ENCODE measurements at places on chromosomes 12 and 14.

DNA sequence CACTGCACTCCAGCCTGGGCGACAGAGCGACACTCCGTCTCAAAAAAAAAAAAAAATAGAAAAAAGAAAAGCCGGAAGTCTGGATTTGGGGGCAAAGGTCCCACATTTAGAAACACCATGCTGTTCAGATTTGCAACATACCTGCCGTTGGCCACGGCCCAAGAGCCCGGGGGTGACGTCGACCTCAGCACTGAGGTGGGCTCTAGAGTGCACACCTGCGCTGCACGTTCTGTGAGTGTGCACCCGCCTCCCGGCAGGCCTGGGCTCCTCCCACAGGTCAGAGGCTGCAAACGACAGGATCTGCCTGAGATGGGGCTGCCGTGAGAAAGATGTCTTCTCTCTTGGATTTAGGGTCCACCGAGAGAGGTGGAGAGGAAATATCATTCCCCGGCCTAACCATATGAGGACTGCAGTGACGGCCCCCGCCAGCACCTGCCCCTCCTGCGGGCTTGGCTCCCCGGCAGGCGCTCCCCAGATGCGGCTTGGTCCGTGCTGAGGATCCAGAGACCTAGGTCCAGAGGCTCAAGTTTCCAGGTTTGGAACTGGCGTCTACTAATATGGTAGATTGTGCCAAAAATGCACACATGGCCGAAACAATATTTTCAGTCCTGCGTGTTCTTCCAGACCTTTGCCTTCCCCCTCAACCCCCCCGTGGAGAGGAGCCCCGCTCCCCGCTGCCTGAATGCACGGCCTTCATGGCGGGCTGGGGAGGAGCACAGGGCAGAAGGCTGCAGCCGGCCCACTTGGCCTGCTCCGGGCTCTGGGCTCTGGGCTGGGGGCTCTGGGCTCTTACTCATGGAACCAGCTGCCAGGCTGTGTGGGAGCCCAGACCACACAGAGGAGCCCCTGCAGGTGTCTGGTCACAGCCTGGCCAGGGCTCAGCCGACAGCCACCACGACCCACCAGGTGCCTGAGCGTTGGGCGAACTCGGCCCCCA is 58.8 kb upstream of the FBRSL1 start:
- DNase-seq, result no peak

- DNase-seq, result no peak
Measured at GRCh38 chr12:46891306-46891705, 65.5 kb upstream of the SLC38A4 start.

DNA sequence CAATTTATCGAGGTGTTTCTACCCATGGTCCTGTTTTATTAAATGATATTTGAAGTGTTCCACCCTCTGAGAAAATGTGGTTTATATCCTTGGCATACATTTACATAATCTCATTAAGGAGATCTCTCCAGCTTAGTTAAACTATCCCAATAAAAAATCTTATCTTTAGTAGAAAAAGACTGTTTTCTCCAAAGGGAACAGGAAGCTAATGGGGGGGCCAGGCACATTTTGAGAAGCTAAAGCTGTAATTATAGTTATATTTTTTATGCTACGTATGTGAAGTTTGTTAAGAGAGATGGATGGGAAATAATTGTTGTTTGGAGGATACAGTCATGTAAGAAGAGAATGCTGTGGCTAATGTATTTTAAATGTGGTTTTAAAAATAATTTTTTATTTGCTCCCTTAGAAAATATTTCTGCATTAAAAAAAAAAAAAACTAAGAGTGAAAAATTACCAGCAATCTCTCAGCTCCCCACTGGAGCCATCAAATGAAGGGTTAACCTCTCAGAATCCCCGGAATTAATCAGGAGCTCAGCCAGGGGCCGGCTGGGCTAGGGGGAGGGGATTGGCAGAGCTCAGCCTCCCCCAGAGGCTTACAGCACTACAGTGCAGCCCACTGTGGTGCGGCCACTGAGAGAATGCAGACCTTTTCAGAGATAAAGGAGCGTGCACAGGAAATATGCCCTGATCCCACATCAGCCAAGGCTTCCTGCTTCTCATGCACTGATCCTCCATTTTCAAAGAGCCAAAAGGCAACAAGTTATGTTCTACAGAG is 185.8 kb downstream of the EGLN3 start:
- DNase-seq, result no peak

DNA sequence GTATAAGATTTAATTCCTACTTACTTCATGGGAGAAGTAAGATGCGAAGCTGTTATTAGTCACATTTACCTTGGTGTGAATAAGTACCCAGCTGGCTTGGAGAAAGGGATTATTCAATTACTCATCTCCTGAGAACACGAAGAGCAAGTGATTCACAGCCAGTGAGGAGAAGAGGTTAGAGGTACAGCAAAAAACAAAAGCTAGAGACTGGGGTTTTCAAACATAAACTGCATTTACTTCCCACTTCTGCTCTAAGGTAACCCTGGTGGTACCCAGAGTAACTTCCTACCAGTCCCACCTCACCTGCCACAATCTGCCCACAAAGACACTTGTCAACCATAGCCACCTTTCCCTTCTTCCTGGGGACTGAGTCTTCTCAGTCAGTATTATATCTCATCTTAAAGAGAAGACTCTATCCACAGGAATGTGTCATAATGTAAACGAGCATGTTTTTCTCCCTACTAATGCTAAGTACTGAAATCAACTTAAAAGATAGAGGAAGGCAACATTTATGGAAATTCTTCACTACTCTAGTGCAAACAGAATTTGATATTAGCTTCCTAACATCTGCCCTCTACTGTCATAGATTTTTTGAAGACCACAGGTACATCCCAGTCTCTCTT is 6.0 kb upstream of the IL22 start:
- DNase-seq, result no peak

DNA sequence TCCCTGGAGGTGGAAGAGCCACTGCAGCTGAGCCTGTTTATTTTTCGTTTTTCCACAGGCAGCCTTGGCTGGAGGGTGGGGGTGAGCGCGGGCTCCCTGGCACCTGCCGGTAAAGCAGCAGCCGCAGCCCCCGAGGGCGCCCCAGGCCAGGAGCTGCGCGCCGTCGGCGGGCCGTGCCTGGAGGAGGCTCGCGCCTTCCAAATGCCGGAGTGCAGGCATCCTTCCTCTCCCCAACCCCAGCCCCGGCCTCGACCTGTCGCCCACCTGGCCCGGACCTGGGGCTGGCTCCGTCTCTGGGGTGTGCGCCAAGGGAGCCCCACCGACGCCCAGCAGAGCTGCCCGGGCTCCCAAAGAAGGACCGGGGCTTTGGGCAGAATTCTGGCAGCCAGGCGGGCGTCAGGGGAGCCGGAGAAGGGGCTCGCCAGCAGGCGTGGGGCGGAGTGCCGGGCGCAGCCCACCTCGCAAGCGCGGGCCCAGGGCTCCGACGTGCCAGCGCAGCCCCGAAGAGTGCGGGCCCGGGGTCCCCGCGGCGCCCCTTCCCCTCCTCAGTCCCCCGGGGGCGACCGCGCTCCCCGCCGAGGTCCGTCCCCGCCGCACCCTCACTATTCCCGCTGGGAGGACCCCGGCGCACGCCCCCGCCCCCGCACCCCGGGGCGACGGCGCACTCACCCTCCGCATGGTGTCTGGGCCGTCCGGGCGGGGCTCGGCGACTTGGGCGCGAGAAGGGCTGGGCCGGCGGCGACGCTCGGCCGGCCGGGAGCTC is 130.3 kb downstream of the NDUFA12 start:
- DNase-seq, result no peak

- no peak for DNase-seq
Measured at GRCh38 chr12:64147011-64147631, 75.0 kb downstream of the KICS2 start.

GRCh38 chr12:27502021-27502435 is 22.0 kb upstream of the PPFIBP1 start:
- no peak for DNase-seq

DNA sequence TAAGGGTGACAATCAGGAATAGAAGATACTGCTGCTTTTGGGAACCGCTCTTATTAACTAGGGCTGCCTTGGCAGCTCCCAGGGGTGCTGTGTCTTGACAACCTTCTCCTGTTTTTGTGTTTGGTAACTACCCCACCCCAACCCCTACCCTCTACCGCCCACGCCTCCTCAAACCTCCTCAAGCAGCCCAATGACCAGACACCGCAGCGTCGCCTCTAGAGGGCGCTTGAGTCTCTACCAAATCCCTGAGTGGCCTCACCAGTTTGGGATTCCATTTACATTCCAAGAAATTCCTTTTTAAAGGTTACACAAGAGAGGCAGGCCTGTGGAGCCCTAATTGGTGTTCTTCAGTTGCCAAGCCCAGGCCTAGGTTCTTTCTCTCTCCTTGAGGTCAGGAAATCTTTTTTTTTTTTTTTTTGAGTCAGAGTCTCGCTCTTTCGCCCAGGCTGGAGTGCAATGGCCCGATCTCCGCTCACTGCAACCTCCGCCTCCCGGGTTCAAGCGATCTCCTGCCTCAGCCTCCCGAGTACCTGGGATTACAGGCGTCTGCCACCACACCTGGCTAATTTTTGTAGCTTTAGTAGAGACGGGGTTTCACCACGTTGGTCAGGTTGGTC is 72.4 kb upstream of the USP44 start:
- no peak for DNase-seq

- no peak for DNase-seq
Measured at GRCh38 chr12:47028186-47028585, 51.2 kb upstream of the PCED1B start.

DNA sequence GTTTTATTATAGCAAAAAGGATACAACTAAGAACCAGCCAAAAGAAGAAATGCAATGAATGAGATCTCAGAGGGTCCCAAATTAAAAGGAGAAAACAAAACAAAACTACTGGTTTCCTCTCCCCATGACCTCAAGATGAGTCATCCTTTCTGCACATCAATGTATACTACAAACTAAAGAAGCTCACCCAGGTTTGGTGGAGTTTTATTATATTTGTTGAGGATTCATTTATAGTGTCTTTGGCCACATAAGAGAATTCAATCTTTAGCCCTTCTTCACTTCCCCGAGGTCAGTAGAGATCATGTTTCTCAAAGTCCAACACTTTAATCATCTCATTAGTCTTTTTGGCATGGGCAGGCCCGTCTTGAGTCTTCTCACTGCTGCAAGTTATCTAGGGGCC is 210.6 kb downstream of the SLC6A15 start:
- DNase-seq, result no peak

GRCh38 chr12:116980083-116980482 is 69.3 kb downstream of the FBXW8 start:
- DNase-seq, result no peak

- no peak for DNase-seq
Measured at GRCh38 chr12:29208060-29208459, 59.0 kb downstream of the FAR2 start.

GRCh38 chr14:64937171-64937820 is 5.2 kb downstream of the GPX2 start:
- DNase-seq, result no peak

- no peak for DNase-seq
Measured at GRCh38 chr12:52127683-52128450, 48.4 kb downstream of the SMIM41 start.

DNA sequence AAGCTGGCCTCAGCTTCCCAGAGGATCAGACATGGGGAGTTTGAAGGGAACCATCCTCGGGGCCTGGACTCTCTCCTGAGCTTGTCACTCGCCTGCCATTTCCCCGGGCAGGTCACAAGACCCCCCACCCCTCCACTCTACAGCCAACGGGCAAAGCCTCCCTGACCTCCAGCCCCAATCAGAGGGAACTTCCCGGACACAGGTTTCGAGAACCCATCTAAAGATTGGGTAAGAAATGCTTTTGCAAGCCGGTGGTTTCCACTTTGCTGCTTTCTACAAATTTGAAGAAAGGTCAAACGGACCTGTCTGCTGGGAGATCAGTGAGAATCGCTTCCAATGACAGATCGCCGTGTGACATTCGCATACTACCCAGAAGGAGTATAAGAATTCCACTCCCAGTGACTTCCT is 89.6 kb downstream of the SCARB1 start:
- DNase-seq, result no peak
